ENCODE measurements at places on chromosomes 13 and 19.

DNA sequence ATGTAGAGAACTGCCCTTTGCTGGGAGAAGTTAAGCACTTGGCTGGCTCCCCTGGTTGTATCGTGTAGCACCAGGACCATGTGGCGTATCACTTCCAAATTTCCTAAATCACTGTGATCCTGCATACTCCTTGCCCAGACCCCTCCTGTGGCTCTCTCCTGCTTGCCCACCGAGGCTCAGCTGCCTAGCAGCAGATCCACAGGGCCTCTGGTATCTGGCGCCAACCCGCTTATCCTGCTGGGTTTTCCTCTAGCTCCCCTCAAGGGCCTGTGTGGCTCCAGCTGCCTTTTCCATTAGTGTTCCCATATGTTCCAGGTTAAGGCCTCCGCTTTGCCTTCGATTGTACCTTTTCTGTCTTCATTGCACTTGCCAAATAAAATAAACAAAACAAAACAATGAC lies 16.5 kb downstream of the LRCH1 start:
- no peak for DNase-seq

GRCh38 chr19:17227798-17228367 lies 1.9 kb downstream of the OCEL1 start:
- DNase-seq: no peak

DNA sequence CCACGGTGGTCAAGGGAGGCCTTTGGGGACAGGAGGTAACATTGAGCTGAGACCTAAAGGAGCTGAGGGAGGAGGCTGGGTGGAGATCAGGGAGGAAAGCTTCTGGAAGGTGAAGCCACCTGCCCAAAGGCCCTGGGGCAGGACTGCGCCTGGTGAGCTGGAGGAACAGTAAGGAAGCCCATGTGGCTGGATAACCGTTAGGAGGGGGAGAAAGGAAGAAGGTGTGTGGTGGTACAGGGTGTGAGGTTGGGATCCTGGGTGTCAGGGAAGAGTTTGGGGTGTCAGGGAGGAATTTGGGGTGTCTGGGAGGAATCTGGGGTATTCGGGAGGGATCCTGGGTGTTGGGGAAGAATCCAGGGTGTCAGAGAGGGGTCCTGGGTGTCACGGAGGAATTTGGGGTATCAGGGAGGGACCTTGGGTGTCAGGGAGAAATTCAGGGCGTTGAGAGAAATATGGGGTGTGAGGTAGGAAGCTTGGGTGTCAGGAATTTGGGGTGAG lies 695 bp downstream of the TICAM1 start:
- no peak for DNase-seq

- no peak for DNase-seq
Observed at GRCh38 chr13:61672756-61673155, 257.1 kb upstream of the PCDH20 start.

DNA sequence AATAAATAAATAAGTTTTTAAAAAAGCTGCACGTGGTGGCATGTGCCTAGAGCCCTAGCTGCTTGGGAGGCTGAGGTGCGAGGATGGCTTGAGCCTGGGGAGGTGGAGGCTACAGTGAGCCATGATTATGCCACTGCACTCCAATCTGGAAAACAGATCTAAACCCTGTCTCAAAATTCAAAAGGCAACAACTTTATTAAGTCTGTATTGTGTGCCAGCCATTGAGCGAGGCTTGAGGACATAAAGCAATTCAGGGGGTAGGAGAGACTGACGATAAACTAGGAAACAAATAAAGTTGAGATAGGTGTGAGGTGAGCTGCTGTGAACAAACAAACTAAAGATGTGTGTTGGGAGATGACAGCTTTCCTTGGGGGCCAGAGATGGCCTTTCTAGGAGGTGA lies 8.7 kb downstream of the CELF5 start:
- no peak for DNase-seq

- no peak for DNase-seq
Observed at GRCh38 chr19:1417145-1417544, 9.8 kb downstream of the DAZAP1 start.

GRCh38 chr13:51619614-51620013 lies 35.4 kb downstream of the WDFY2 start:
- peak; percentile 78 for DNase-seq

DNA sequence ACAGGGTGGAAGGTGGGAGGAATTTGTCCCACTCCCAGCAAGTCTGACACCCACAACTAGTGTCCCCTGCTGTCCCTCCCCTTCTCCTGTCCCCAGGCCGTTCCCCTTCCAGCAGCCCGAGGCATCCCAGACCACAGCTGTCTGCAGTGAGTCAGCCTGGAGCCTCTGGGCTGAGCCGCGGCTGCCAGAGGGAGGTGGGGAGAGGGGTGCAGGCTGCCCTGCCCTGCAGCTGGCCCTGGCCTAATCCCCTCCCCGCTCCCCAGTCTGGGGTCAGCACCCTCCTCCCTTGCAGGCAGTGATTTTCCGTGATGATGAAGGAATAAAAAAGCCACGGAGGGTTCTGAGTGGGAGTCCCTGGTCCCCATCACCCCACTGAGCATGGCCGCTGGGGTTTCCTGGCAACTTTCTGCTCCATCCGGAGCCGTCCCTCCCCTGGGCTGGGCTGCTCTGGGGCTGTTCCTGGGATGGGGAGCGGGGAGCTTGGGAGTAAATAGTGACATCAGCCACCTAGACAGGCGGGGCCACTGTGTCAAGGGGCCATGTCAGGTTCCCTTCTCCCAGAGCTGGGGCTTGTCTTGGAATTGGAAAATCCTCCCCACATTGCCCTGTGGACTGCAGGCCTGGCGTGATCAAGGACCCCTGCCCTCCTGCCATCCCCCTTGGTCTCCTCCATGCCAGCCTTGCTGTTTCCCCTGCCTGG lies 16.8 kb downstream of the SPC24 start:
- peak; percentile 67 for DNase-seq

GRCh38 chr13:43171489-43171888 lies 148.1 kb downstream of the DNAJC15 start:
- no peak for DNase-seq

DNA sequence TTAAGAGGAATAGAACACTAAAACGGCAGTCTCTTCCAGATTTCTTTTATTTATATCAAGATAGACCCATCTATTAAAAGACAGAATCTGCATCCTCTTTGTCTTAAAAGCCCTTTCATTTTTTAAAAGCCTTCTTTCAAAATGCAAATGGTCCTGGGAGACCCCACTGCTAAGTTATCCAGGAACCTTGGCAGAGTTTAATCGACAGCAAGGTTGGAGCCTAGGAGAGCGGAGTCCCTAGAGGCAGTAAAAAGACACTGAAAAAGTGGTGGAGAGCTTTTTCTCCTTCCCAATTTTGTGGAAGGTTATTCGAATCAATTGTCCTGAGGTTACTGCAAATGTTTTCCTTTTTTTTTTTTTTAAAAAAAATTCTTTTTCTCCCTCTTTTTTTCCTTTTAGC lies 294.7 kb downstream of the NALCN start:
- DNase-seq: no peak

- DNase-seq: no peak
Observed at GRCh38 chr13:95403349-95404140, 102.3 kb upstream of the ABCC4 start.

DNA sequence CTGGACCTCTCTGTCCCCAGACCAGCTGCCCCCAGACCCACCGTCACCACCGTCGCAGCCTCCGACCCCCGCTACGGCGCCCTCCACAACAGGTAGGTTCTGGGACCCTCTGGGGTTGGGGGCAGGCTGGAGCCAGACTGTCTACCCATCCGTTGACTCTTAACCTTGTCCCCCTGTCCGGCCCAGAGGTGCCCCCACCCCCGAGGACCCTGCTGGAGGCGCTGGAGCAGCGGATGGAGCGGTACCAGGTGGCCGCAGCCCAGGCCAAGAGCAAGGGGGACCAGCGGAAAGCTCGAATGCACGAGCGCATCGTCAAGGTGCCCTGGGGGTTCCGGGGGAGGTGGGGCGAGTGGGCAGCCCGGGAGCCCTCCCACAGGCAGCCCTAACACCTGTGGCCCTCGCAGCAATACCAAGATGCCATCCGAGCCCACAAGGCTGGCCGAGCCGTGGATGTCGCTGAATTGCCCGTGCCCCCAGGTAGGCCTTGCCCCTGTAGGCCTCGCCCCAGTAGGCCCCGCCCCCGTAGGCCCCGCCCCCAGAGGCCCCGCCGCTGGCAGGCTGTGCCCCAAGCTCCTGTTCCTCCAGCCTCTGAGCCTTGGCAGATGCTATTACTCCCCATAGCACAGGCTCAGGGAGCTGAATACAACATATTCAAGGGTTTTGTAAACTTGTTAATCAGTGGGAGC lies 12.9 kb downstream of the CC2D1A start:
- no peak for DNase-seq
